Thoracic aorta (tissue), 2 donors: ENCODE measurements at places on chromosomes 5 and 9. TPM values are rescaled to one million over a fixed set of nuclear protein-coding genes. Genes with fewer than 3 reads are reported as not detected.

GRCh38 chr5:14296533-14297331 lies 153.6 kb downstream of the TRIO start:
- DNase-seq, result no peak

- DNase-seq, result no peak
Observed at GRCh38 chr9:131739959-131740648, at the start of gene RAPGEF1. RAPGEF1 (minus strand) TSS chr9:131740076; CDS start chr9:131739830, 246 bp downstream.

DNA sequence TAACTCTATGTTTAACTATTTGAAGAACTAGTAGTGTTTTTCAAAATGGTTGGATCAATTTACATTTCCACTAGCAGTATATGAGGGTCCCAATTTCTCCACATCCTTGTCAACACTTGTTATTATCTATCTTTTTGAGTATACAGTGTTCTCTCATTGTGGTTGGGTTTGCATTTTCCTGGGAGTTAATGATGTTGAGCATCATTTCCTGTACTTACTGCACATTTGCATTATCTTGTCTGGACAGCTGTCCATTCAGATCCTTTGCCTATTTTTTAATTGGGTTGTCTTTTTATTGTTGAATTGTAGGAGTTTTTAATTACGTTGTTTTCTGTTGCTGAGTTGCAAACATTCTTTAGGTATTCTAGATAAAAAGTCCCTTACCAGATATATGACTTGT lies 103.4 kb upstream of the LRRTM2 start:
- DNase-seq, result no peak

GRCh38 chr5:58466939-58467338 lies 7.1 kb upstream of the PLK2 start:
- no peak for DNase-seq

GRCh38 chr9:37927132-37927531 lies 23.2 kb upstream of the SLC25A51 start:
- no peak for DNase-seq

DNA sequence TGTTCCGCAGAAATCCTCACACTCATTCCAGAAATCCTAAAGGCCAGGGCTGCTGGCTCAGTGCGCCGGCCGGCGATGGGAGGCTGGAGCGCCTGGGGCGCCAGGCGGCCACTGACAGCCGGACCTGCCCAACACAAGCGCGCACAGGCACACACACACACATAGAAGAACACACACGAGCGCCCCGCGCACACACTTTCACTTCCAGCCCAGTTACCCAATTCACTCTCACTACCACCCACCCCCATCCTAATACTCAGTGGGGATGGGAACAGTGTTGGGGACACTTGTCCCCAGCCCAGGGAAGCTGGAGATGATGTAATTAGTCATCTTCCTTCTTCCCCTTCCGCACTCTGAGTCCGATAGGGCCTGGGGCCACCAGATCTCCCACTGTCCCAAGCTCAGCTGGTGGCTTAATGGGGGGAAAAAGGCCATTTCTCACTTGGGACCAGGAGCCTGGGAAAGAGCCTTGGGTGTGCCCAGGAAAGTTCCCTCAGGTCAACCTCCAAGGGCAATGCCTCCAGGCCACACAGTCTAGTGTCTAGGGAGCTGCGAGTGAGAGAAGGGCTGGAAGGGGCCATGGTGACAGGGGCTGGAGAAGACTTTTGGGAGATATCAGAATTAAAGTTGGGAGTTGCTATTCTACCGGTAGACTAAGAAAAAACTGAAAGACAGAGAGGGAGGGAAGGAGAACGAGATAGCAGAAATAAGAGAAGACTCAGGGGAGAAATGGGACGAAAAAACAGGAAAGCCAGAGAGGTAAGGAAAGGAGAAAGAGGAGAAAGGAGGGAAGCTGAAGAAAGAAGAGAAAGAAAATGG lies 1.7 kb downstream of the EBF1 start:
- no peak for DNase-seq

DNA sequence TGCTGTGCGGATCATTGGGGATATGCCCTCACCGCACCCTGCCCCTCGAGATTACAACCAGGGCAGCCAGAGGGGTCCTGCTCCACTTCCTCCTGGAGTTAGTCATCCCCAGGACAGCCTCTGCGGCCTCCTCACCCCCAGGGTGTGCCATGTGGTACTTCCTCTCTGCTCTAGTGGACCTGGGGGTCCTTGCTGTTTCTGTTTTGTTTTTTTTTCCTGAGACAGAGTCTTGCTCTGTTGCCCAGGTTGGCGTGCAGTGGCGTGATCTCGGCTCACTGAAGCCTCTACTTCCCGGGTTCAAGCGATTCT lies 5.2 kb upstream of the FCN1 start:
- DNase-seq, result no peak

DNA sequence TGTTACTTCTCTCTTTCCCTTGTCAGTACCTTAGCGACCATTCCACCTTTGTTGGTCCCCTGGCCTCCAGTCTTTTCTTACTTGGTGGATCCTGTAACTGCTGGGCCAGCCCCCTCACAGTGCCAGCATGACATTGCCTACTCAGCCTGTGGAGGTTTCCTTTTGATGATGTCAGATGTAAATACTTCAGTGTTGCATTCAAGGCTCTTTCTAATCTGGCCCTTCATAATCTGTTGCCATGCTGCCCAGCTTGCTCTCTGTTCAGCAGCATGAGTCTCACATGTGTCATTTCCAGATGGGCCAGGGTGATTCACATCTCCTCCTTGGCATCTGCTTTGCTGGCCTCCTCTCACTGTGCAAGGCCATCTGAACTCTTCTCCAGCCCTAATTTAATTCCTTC lies 57.1 kb downstream of the MAST4 start:
- DNase-seq, result no peak

DNA sequence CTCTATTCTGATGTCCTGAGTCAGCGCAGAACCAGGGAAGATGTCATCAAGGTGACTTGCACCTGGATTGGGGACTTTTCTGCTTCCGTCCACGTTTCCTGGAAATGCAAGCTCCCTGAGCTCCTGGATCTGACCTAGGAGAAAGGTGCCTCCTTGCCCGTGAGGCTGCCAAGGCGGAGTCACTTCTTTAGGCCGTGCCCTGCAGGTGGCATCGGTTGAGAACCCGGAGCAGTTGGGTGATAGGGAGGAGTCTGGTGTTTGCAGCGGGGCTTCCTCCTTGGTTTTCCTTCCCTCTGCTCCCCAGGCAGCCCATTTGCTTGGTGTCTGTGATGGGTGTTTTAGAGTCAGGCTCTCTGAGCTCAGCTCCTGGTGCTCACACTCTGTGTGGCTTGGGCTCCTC lies 15.2 kb downstream of the NANS start:
- no peak for DNase-seq

The SLC4A9 gene
- not detected for total RNA-seq

The SH3RF2 gene
- total RNA-seq, result 16.4 TPM

The CEMIP2 gene
- total RNA-seq, result 218 TPM

The KLHL9 gene
- total RNA-seq, result 23.4 TPM

The FOXD4 gene
- total RNA-seq, result 0.28 TPM

The GNA14 gene
- total RNA-seq, result 8.4 TPM
